ENCODE measurements at places on chromosomes 5 and 9.

- DNase-seq: peak; percentile 35
Observed at GRCh38 chr5:139438707-139439012, 665 bp downstream of the DNAJC18 start.

DNA sequence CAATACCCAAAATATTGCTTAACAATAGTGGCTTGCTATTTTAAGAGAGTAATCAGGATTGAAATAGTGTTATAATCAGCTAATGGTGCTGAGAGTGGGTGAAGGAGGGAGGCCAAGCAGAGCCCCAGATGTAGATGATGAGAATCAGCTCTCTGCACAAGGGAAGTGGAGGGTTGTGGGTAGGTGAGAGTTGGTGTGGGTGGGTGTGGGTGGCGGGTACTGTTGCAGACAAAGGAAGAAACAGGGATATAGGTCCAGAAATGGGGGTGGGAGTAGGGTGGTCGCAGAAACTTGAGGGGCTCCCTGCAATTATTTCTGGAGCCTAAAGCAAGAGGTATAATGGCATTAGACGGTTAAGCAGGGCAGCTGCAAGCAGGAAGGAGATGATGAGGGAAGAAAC is 7.4 kb upstream of the ADCY2 start:
- DNase-seq: no peak

- no peak for DNase-seq
Observed at GRCh38 chr5:158139161-158139560, 280.2 kb upstream of the CLINT1 start.

DNA sequence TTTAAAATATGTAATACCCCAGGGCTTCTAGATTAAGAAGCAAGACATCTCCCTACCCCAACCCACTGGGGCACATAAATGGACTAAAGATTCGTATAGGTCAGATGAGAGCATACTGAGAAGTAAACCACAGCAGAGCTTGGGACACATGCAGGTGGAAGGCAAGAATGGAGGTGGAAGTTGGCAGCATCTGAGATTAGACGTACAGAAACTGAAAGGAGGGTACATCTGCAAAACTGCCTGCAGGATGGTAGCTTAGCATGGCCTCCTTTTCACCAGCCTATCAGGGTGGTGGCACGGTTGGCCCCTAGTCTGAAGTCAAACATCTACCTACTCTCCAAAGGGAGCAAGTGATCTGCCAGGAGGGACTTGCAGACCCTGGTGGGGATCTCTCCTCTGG is 181.8 kb downstream of the TSSK1B start:
- DNase-seq: no peak

DNA sequence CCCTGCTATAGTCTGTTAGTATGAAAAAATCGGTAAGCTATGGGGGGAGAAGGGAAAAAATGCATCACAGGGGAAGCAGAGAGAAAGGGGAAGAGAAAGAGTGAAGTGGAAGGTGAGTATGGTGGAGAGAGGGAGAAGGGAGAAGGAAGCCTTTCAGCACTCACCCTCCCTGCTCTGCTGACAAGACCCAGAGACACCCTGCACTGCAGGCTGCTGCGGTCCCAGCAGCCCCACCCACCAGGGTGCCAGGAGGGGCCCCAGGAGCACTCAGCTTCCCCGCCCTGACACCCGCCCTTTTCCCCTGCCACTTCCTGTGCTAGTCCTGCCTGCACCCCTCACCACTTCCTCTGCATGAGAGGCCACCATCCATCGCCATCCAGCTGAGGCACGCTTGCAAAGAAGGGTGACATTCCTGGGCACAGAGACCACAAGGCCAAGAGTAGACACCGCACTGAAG is 12.7 kb downstream of the STK10 start:
- DNase-seq: no peak

GRCh38 chr9:131677444-131678180 is 62.3 kb downstream of the RAPGEF1 start:
- DNase-seq: peak; percentile 48

GRCh38 chr5:74272024-74272775 is 368.3 kb downstream of the ENC1 start:
- DNase-seq: no peak

DNA sequence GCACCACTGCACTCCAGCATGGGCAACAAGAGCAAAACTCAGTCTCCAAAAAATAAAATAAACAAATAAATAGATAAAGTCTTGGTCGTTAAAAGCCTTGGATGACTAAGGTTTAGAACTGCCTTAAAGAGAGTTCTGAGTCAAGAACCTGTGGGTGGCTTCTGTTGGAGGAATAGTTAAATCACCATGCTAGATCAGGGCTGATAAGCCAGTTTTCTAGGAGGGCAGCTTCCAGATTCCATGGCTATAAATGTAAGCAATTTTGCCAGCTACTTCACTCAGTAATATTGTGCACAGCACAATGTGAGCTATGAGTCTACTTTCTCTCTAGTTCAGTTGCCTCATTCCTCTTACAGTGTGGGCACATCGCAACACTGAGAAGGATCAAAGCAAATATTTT is 242.1 kb upstream of the NUDT12 start:
- no peak for DNase-seq

- peak; percentile 2 for DNase-seq
Observed at GRCh38 chr5:157855404-157855994, 3.4 kb downstream of the CLINT1 start.

- no peak for DNase-seq
Observed at GRCh38 chr9:86341007-86341491, 13.2 kb downstream of the TUT7 start.

- DNase-seq: no peak
Observed at GRCh38 chr9:137789295-137789895, 88.2 kb upstream of the CACNA1B start.

DNA sequence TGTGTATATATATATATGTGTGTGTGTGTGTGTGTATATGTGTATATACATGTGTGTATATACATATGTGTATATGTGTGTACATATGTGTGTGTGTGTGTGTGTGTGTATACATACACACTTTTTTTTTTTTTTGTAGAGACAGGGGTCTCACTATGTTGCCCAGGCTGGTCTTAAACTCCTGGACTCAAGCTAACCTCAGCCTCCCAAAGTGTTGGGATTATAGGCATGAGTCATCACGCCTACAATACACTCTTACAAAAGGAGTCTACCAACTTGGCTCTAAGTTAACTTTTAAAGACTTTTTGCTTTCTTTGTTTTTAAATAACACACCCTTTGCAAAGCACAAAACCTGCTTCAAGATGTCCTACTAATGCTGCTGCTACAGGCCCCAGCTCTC is 2.1 kb downstream of the C9orf78 start:
- no peak for DNase-seq

- DNase-seq: no peak
Observed at GRCh38 chr9:103904242-103904641, 189.9 kb upstream of the SMC2 start.

DNA sequence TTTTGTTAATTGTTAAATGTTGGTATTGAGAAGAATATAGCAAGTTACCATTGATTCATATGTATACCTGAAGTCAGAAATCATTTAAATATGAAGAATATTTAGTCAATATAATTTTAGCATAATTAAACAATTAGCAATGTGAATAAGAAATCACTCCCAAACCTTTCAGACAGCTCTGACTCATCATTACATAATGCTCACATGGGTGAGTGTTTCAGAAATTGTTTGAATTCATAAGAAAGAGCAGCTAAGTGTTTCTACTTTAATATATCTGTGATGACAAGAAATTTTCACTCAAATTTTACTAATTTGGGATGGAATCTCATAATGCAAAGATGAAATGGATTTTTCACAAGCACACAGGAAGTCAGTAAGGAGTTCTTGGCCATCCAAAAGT is 42.0 kb upstream of the CDC42SE2 start:
- DNase-seq: no peak

- no peak for DNase-seq
Observed at GRCh38 chr5:92560698-92561401, 1020.2 kb downstream of the NR2F1-AS1 start.

- DNase-seq: no peak
Observed at GRCh38 chr5:149210225-149210624, 61.4 kb upstream of the AFAP1L1 start.

DNA sequence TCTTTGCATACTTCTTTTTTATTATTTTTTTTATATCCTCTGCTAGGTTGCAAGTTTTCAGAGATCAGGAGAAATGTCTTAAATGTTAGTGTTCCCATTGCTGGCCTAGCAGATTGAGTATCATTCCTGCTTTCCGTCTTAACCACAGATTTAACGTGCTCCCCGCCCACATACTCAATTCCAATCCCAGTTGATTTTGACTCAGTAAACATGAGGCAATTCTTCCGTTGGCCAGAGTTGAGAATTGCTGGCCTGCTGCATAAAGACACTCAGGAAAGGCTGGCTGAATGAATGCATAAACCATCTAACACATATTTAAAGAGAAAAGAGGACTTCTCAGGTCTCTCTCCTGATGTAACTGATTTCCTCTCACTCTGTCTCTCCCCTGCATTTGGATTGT is 46.8 kb upstream of the PLPP6 start:
- DNase-seq: no peak

DNA sequence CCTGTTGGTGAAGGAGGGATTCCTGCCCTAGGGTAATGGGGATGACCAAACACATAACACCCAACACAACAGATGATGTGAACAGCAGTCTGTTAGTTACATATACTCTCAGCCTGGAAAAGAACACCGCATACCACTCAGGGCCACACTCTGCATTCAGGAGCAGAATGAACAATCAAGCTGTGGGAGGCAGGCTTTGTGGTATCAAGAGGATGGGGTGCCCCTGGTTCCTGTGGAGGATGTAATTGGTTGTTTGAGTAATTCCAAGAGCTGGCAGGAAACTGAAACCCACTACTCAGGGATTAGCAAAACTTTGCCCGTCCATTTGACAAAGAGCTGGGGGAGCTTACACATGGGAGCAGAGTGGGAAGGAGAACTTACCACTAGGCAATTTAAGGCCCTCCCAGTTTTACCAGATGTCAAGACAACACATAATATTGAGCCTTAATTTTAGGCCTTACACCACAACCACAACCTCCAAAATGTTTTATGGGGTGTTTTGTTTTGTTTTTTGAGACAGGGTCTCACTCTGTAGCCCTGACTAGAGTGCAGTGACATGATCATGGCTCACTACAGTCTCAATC is 15.6 kb upstream of the PRKAA1 start:
- DNase-seq: no peak
